ENCODE measurements at places on chromosomes 6 and 20. TPM values are rescaled to one million over a fixed set of nuclear protein-coding genes. Genes with fewer than 3 reads are reported as not detected.

- no peak for DNase-seq
Measured at GRCh38 chr6:144935661-144936060, 650.5 kb downstream of the UTRN start.

DNA sequence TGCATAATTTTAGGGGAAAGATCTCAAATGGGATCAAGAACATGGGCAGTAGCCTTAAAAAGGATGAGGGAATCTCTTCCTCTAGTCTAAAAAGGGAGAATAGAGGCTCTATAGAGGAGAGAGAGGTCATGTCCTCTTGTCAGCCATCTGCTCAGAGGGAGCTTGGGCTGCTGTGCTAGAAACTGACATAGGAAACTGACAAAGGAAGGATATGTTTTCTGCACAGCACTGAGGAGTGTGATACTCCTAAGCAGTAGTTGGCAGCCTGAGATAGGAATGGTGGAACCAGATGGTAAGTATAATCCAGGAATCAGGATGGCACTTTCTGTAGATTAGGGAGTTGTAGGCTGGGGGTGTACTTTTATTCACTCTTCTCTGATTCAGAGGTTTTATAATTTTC, 59.2 kb downstream of the PTPRA start:
- no peak for DNase-seq

DNA sequence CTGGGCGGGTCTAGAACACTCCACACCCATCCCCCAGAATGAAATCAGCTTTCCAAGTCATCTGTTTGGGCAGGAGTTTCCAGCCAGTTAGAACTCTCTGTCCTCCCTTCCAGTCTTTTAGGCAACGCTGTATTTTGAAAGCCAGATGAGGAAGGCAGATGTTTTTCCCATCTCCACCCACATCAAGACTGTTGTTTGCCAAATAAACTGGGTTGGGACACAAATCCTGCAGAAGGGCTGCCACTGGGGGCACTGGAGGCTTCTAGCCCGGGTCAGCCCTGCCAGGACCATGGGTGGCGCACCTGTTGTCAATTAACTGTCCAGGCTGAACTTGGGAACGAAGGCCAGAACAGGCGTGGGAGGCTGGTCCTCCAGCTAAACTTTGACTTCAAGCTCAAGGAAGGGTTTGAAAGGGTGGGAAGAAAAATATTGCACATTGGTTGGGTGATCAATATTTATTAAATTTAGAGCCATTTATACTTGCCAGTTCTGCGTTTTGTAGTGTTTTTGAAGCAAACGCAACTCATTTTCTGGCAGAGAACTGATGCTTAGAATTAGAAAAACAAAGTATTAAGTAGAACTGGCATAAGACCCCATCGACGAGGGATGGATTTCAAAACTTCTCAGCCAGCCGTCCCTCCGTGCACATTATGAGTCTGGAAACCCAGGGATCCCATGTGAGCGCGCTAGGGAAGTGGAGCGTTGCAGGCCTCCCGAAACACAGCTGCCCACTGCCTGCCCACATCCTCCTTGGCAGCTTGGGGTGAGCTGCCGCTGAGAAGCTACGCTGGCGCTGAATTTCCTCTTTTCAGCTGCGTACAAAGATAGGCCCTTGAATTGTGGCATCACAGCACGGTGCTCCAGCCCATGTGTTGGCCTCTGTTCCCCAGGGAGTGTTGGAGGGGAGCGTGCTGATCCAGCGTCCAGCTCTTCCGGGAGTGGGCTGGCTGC, 297.4 kb downstream of the QKI start:
- DNase-seq, result peak; percentile 30

DNA sequence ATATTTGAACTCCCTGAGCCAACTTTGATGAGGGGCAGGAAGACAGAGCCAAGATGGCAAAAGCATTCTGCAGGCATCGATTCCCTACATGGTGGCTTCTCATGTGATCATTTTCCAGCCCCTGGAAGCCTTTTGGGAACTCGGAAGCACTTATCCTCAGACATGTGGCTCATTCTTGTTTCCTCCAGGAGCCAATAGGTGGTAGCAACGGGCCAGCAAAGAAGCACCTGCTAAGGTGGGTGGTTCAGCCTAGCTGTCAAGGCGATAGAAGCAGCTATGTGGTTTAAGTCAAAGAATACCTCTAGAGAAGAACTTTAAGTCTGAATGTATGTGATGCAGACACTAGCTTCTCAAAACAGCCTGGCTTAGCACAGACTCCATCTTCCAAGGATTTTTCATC, 64.9 kb upstream of the PAX1 start:
- peak; percentile 58 for DNase-seq

NKX2-2 gene
- not detected for total RNA-seq

PGC gene
- 0.26 TPM for total RNA-seq

All from HT-29 (cell line).